ENCODE measurements at places on chromosomes 7 and 10.

- DNase-seq = no peak
Observed at GRCh38 chr7:125877246-125877645, 947.6 kb upstream of the POT1 start.

DNA sequence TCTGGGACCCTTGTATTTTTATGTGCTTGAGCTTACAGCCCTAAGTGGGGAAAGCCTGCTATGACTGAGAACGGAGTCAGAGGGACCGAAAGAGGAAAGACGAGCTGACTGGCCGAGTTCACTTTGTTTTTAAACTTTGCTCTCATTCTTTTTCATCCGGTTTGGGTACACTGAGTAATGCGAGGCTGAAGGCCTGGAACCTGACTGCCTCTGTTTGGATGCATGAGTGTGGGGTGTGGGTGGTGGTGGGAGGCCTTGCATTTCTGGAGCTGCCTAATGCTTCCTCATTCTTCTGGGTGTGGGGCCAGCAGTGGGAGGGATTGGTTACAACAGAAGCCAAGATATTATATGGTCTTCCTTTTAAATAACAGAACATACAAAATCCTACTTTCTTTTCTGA lies 155.5 kb downstream of the BUB3 start:
- no peak for DNase-seq

GRCh38 chr10:71372882-71373495 lies 23.7 kb upstream of the CDH23 start:
- DNase-seq = peak; percentile 34

GRCh38 chr7:106116161-106116704 lies 4.1 kb upstream of the SYPL1 start:
- no peak for DNase-seq
